Stimulated activated CD4-positive, alpha-beta T cell treated with anti-CD3 and anti-CD28 coated beads, Interleukin-15, amount 100 ng/mL, for 1 hour (primary cell): ENCODE measurements at places on chromosomes 2 and 18.

- no peak for DNase-seq
Measured at GRCh38 chr2:181738563-181738962, 58.2 kb upstream of the NEUROD1 start.

- no peak for DNase-seq
Measured at GRCh38 chr2:179410552-179411356, 146.1 kb upstream of the SESTD1 start.

GRCh38 chr2:148746973-148747372 is 102.4 kb downstream of the EPC2 start:
- DNase-seq = no peak

GRCh38 chr2:169050476-169051240 is 18.7 kb upstream of the DHRS9 start:
- DNase-seq = no peak

DNA sequence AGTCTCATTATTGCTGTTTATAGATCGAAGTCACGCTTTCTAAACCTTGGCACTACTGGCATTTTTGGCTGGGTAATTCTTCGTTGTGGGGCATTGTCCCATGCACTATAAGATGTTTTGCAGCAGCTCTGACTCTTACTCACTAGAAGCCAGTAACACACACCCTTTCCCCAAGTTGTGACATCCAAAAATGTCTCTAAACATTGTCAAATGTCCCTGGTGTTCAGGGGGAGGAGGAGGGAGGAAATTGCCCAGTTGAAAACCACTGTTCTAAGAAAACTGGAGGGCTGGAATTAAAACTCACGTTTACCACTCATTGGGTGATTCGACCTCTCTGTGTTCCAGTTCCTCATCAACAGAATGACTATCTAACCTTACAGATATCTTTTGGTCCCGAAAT is 115.7 kb upstream of the KLF7 start:
- no peak for DNase-seq

DNA sequence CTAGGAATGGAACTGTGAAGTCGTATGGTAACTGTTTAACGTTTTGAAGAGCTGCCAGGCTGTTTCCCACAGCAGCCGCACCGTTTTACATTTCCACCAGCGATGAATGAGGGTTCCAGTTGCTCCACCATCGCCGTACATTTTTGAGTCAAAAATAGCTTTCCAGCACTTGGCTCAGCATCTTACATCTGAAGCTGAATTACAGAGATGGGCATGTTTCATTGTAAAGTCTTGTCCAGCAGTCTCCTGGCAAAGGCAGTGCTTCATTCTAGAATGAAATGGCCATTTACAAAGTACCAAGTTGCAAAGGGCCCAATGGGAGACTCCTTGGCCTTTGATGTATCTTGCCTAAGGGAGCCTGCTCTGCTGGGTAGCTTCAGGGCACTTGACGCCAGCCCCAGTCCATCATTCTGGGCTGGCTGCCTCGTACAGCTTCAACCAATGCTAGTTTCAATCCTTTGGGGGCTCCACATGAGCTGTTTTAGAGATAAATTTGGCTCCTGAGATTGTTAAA is 45.1 kb downstream of the ATIC start:
- DNase-seq = no peak

- no peak for DNase-seq
Measured at GRCh38 chr2:60522462-60522861, 31.0 kb downstream of the BCL11A start.

DNA sequence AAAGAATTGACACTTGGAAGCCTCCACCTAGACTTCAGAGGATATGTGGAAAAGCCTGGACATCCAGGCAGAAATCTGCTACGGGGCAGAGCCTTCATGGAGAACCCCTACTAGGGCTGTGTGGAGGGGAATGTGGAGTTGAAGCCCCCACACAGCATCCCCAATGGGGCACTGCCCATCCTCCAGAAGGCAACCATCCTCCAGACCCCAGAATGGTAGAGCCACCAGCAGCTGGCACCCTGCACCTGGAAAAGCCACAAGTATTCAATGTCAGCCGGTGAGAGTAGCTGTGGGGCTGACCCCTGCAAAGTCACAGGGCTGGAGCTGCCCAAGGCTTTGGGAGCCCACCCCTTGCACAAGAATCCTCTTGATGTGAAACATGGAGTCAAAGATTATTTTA is 53.6 kb upstream of the SNTG2 start:
- no peak for DNase-seq

GRCh38 chr2:20424300-20425290 is 22.3 kb upstream of the RHOB start:
- no peak for DNase-seq

- no peak for DNase-seq
Measured at GRCh38 chr2:143480086-143480485, 350.9 kb downstream of the ARHGAP15 start.

GRCh38 chr2:235255693-235256092 is 238.2 kb upstream of the AGAP1 start:
- no peak for DNase-seq

- no peak for DNase-seq
Measured at GRCh38 chr2:58644451-58644850, 403.3 kb upstream of the FANCL start.

DNA sequence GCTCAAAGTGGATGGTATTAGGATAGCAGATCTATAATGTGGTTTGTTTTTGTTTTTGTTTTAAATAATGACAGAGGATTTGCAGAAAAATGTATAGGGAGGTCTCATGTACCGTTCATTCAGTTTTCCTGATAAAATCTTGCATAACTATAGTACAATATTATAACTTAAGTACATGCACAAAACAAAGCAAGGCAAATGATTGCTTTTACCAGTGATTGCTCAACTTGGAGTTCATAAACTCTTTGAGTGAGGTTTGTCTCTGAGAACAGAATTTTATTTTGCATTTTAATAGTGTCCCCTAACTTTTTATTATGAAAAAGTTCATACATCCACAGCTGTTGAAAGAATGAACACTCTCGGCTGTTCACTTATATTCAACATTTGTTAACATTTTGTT is 96.6 kb downstream of the MAP4K4 start:
- DNase-seq = no peak

DNA sequence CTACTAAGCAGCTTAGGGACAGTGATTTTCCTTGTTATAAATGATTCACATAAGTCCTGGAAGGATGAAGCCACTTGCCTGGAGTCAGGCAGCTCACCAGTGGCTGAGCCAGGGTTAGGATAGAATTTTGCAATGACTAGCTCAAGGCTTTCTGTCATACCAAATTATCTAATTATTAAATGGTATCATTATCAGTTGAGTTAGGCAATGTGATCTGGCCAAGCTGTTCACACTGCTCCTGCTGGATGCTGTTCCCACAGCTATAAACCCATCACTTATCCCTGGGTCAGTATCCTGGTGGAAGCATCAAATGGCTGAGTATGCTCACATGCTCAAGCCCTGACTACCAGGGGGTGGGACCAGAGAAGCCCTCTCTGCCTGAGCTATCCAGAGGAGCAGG is 235.2 kb downstream of the MTX2 start:
- no peak for DNase-seq

- DNase-seq = no peak
Measured at GRCh38 chr18:55381277-55381676, 206.7 kb downstream of the TCF4 start.
